ENCODE measurements at places on chromosomes 13 and 19. TPM values are rescaled to one million over a fixed set of nuclear protein-coding genes. Genes with fewer than 3 reads are reported as not detected.

The WDR62 gene
- total RNA-seq, result 23.3 TPM

The PRR22 gene
- total RNA-seq, result 2.0 TPM

DNA sequence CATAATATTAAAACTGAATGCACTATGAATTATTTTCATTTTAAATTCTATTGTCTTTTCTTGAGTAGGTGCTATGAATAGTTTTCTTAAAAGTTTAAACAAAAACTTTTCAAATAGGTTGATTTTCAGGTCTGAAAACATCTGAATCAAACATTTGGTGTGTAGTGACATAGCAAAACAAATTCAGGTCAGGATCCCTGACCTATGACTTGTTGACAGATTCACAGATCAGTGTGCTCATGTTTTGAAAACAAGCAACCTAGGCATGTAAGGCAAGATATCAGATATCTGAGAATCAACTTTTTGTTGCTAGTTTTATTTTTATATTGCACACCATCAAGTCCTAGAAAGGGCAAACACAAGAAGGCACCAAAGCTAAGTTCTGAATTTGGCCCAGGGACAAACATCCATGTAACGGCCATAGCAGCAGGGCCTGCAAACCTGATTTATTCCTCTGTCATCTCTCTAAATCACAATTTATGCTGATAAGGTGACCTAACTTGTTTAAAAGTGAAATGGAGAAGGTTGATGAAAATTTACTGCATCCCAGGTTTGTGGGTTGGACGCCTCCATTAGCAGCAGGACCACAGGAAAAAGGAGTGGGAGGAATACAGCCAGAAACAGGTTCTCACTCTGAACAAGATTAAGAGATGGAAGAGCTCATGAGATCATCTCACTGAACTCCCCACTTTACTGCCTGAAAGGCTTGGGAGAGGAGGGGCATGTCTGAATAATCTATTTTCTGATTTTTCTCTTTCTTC lies 337.7 kb downstream of the KCNRG start:
- peaks cover 6% of the 10 kb centered on the region for H3K4me1 ChIP-seq
- no peak overlapping the region for H3K4me3 ChIP-seq
- DNase-seq, result no peak
- no peaks in the 10 kb centered on the region for H3K36me3 ChIP-seq
- H3K27ac ChIP-seq, result no peak overlapping the region

DNA sequence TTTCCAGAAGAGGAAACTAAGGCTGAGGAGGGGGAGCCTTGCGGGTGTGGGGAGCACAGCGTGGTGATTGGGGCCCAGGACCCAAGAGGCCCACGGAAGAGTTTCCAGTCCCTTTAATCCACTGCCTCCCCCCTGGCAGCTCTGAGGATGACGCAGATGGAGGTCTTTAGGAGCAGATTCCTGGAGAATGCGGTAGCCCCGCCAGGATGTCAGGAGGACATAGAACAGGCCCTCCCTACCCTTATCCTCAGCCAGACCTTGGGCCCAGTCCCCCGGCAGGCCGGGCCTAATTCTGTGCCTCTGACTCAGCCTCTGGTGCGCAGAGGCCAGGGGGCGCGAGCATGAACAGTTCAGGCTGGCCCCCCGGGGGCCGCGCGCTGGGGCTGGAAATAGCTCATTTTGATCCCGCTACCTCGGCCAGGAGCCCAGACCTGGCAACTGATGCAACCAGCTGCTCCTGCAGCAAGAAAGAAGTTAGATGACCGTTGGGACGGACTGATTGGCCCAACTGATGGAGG lies 461 bp upstream of the HSPB6 start:
- H3K27me3 ChIP-seq, result no peaks in the 10 kb centered on the region
- peak overlapping the region; percentile 61 for H3K4me3 ChIP-seq
- H3K36me3 ChIP-seq, result peaks cover 39% of the 10 kb centered on the region
- peak overlapping the region; percentile 44 for H3K27ac ChIP-seq

GRCh38 chr19:41784743-41785142 lies 11.6 kb upstream of the CEACAM3 start:
- H3K27me3 ChIP-seq, result peaks cover 37% of the 10 kb centered on the region
- no peak for DNase-seq
- H3K27ac ChIP-seq, result no peak overlapping the region
- no peaks in the 10 kb centered on the region for H3K4me1 ChIP-seq
- no peak overlapping the region for H3K4me3 ChIP-seq
- no peaks in the 10 kb centered on the region for H3K36me3 ChIP-seq

DNA sequence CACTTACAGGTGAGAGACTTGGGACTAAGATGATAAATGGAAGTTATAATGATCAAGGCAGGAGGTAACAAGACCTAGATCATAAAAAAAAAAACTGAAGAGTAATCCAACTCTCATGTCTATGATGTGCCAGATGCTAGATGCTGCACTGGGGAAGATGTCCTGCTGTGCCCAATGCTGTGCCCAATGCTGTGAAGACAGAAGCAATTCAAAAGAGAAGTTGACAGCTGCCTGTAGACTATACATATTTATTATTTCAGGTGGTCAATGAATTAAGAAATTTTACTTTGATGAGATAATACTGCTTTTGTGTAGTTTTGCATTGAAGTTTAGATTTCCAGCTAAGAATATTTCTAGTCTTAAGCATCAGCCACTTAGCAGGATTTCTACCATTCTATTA lies 21.5 kb downstream of the VWA8 start:
- H3K4me3 ChIP-seq, result no peak overlapping the region
- no peaks in the 10 kb centered on the region for H3K27me3 ChIP-seq
- H3K4me1 ChIP-seq, result peaks cover under 1% of the 10 kb centered on the region
- peaks cover 5% of the 10 kb centered on the region for H3K36me3 ChIP-seq
- H3K27ac ChIP-seq, result no peak overlapping the region

All from SJSA1 (cell line).